ENCODE measurements at places on chromosomes 2 and 18. TPM values are rescaled to one million over a fixed set of nuclear protein-coding genes. Genes with fewer than 3 reads are reported as not detected.

The UGT1A6 gene
- not detected for total RNA-seq

The KHK gene
- total RNA-seq, result 2.0 TPM

The IL1RN gene
- not detected for total RNA-seq

The KLHL41 gene
- total RNA-seq, result not detected

The MTHFD2 gene
- total RNA-seq, result 61.6 TPM

The AFF3 gene
- 0.49 TPM for total RNA-seq

The PLEK gene
- not detected for total RNA-seq

The RIT2 gene
- total RNA-seq, result not detected

The DAW1 gene
- total RNA-seq, result 0.25 TPM

The GKN1 gene
- total RNA-seq, result not detected

The CYP27C1 gene
- total RNA-seq, result not detected

The HOXD13 gene
- not detected for total RNA-seq

The CARF gene
- 1.3 TPM for total RNA-seq

The KLHL29 gene
- total RNA-seq, result 3.1 TPM

The MIB1 gene
- total RNA-seq, result 14.7 TPM

The CD8B2 gene
- total RNA-seq, result not detected

The IL1RL1 gene
- 21.9 TPM for total RNA-seq

The MAP4K3 gene
- 16.2 TPM for total RNA-seq

The MYO5B gene
- total RNA-seq, result 2.1 TPM

The REG1B gene
- not detected for total RNA-seq

The ABCB11 gene
- total RNA-seq, result 0.05 TPM

The IL36G gene
- not detected for total RNA-seq

The GREB1 gene
- total RNA-seq, result 0.34 TPM

The PMAIP1 gene
- total RNA-seq, result 25.0 TPM

The SPATA3 gene
- total RNA-seq, result not detected

The SPR gene
- total RNA-seq, result 37.6 TPM

The STK36 gene
- total RNA-seq, result 8.3 TPM

The SLC4A3 gene
- total RNA-seq, result not detected

The IL36A gene
- not detected for total RNA-seq

The CFC1 gene
- not detected for total RNA-seq

The RGPD4 gene
- not detected for total RNA-seq

The EFR3B gene
- total RNA-seq, result 0.67 TPM

The ZNF804A gene
- total RNA-seq, result not detected

The ADGRF3 gene
- 0.05 TPM for total RNA-seq

The FABP1 gene
- not detected for total RNA-seq

The COBLL1 gene
- total RNA-seq, result 17.7 TPM

The FNDC4 gene
- 20.3 TPM for total RNA-seq

The SERPINB4 gene
- total RNA-seq, result not detected

The POTEJ gene
- not detected for total RNA-seq

The GNLY gene
- total RNA-seq, result not detected

The LRATD1 gene
- total RNA-seq, result 3.8 TPM

The SULT1C2 gene
- not detected for total RNA-seq

The CIB4 gene
- not detected for total RNA-seq

The ANKRD53 gene
- total RNA-seq, result 0.73 TPM

The TTC27 gene
- 26.4 TPM for total RNA-seq

The TXNDC2 gene
- not detected for total RNA-seq

The CFAP53 gene
- 0.27 TPM for total RNA-seq

The NCKAP5 gene
- total RNA-seq, result 0.49 TPM

The TDRD15 gene
- not detected for total RNA-seq

The DNAH7 gene
- not detected for total RNA-seq

The ITPRID2 gene
- 90.3 TPM for total RNA-seq

The GCKR gene
- 3.7 TPM for total RNA-seq

The TTLL4 gene
- total RNA-seq, result 13.9 TPM

The CFAP221 gene
- total RNA-seq, result not detected

The AP1S3 gene
- 3.7 TPM for total RNA-seq

The LRRC30 gene
- total RNA-seq, result not detected

Data from mammary microvascular endothelial cell (primary cell).